ENCODE measurements at places on chromosomes 7 and 10. TPM values are rescaled to one million over a fixed set of nuclear protein-coding genes. Genes with fewer than 3 reads are reported as not detected.

Gene MAT1A
- 0.95 TPM for total RNA-seq

Gene DLX5
- total RNA-seq: 1.3 TPM

- DNase-seq: no peak
These were observed 111.3 kb downstream of the PTPN20 start for GRCh38 chr10:47022311-47023131.

DNA sequence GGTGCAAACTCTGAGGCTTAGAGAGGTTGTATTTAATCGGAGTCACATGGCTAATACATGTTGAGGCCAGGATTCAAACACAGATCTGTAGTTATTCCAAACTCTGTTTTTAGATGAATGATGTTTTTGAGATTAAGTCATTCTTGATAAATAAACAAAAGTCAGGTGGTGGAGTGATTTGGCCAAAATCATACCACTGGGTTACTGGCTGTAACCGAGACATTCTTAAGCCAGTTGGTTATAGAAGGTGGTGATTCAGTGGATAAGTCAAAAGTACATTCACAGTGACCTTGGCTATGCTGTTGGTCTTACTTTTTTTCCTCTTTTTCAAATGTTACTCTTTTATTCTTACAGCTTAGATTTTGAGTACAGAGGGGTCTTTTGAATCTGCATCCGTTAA lies 361.4 kb downstream of the KIF20B start:
- no peak for DNase-seq

DNA sequence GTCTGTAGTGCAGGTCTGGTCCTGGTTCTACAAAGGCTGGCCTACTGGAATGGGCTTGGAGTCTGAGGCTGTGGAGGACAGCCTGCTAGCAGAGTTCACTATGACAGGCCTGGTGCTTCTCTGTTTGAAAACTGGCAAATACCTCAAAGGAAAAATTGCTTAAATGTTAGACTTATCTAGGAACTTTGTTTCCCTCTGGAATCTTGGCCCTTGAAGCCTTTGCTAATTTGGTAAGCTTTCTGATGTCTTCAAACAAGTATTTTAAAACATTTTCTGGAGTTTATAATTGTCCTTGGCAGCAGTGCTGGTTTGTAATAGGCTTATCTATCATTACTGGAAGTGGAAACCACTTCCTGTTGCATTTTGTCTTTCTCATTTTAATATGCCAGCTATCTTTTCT lies 139.7 kb downstream of the TMEM26 start:
- no peak for DNase-seq

Gene WDR11
- total RNA-seq: 37.0 TPM

Gene PON3
- 1.9 TPM for total RNA-seq

Gene ZNF777
- 6.6 TPM for total RNA-seq

DNA sequence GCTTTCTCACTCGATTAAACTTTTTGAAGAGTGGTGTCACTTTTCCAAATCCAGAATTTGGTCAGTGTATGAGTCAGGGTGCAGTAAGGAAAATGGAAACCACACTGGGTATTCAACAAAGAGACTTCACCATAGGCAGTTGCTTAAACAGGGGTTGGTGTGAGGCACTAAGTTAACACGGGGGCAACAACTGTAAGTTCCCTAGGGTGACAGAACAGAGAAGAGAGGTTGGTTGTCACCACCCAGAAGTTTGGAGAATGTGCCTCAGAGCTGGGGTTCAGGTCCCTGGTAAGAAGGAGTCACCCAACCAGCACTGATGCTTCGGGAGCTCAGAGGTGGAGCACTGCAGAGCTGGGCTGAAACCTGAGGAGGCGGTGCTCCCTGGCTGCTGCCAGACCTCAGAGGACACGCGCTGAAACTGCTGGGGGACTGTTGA lies 170.4 kb downstream of the ARID5B start:
- DNase-seq: no peak

Gene HHEX
- total RNA-seq: 3.2 TPM

DNA sequence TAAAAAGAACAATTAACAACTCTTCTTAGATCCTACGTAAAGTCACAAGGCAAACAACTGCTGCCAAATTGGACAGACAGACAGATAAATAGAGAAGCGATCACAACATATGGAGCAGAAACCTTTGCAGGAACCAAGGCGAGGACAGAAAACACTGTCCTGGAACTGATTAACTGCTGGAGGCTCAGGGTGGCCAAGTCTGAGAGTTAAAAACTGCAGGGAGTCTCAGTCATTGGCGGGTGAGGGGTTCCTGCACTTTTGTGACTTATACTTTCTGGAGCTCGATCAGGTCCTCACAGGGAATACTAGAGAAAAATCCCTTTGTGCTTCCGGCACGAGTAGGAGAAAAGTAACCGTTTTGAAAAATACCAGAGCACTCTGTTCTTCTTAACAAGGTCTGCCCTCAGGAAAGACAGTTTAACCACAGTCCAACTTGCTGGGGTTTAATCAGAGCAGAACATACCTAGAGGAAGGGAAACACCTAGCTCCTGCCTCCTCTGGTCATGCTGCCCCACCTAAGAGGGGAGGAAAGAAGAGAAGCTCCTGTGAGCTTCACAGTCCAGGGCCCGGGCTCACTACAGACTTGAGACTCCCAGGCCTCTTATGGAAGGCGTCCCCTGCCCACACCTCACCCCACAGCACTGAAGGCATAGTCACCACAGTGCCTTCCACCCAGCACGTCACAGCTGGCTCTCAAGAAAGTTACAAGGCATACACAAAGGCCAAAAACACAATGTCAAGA lies 74.9 kb downstream of the LARP4B start:
- DNase-seq: no peak

DNA sequence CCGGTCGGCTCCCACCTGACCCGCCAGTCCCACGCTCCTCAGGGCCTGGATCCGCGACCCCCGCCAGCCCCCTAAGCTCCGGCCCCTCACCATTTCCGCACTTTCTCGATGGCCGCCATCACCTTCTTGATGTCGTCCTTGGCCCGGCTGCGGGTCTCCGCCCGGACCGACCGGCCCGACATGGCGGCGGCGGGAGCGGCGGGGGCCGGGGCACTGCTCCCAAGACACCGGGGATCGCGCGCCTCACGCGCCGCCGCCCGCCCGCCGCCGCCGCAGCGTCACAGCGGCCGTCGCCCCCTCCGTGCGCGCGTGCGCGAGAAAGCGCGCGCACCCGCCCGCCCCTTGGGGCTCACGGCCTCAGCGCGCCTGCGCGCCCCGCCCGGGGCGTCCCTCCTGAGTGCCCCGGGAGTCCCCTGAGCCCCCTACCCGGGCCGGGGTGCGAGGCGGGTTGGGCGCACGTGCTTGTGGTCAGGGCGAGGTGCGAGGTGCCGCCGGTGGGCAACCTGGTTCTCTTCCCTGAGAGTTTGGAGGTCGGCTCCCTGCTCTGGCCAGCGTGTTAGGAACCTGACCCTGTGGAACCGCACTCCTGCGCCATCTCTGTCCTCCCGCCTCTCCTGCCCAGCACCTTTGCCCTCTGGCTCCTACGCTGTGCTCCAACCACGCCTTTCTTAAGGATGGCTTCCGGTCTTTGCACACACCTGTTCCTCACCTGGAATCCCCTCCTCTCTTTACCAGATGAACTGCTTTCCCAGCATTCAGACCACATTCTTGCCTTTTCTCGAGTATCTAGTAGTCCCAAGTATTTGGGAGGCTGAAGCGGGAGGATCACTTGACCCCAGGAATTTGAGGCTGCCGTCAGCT lies at the start of gene BCL7B:
Gene BCL7B, minus strand, starts transcription at position 294 of the 861 bp plus-strand sequence. Its CDS starts 112 bp downstream, at position 182.
- DNase-seq: no peak

DNA sequence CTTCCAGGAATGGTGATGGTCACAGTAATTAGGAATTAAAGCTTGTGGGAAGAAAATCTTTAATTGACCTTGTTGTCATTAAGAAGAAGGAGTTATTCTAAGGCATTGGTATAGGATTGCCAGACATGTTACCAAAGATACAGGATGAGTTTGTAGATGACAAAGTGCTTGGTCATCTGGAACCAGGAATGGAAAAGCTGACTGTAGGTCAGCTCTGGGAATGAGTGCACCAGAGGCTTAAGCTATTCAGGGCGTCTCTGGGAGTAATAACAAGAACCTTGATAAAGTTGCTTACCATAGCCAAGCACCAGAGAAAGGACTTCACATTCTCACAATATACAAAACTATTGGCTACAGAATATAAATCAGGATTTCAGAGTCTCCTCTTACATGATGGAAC lies 89.0 kb downstream of the PHTF2 start:
- DNase-seq: no peak

- DNase-seq: no peak
These were observed 10.0 kb downstream of the FAM171A1 start for GRCh38 chr10:15361131-15361530.

Gene NPC1L1
- total RNA-seq: 0.19 TPM

GRCh38 chr10:131635564-131636015 lies 265.2 kb upstream of the PPP2R2D start:
- no peak for DNase-seq

Gene HMX3
- total RNA-seq: not detected

DNA sequence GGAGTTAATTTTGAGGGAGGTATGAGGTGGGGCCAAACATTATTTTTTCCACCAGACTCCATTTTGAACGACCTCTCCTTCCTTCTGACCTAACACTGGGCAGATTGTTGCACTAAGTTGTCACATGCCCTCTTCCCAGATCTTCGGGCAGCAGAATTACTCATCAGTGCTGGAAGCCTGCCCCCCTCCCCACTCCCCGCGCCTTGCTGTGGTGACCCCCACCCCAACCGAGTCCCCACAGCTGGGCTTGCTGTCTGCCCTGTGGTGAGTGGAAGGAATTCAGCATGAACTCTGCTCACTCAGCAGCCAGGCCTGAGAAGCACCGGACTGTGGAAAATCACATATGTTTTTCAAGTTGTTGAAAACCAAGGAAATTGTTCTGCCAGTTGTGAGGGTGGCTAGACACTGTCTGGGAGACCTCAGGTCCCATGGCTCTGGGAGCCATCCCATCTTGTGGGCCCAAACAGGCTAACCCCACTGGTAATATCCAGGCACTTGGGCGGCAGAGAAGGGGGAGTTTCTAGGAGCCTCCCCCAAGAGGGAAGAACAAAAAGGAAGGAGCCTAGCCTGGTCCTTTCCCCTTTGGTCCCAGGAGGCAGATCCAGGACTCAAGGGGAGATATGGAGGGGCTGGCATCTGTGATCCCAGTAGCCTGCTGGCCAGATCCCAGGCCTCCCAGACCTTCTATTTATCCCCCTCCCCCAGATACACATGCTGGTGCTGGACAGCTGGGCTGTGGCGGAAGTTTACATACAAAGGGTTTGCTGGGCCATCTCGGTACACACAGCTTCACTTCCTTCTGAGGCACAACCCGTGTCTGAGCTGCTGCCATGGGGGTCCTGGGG lies 3.5 kb upstream of the AEBP1 start:
- no peak for DNase-seq

Gene TCERG1L
- 0.19 TPM for total RNA-seq

Gene CALCR
- not detected for total RNA-seq

GRCh38 chr7:75718390-75719031 lies 20.2 kb downstream of the HIP1 start:
- DNase-seq: no peak

Gene ZC3HAV1L
- 13.2 TPM for total RNA-seq

- DNase-seq: no peak
These were observed 97.6 kb downstream of the LYZL2 start for GRCh38 chr10:30531751-30532530.

- DNase-seq: no peak
These were observed 983 bp downstream of the TNRC18 start for GRCh38 chr7:5422396-5423305.

Data from esophagus squamous epithelium (tissue), 5 donors.